ENCODE measurements at places on chromosomes 2 and 18. TPM values are rescaled to one million over a fixed set of nuclear protein-coding genes. Genes with fewer than 3 reads are reported as not detected.

The GCG gene
- not detected for total RNA-seq

The GNLY gene
- total RNA-seq: not detected

DNA sequence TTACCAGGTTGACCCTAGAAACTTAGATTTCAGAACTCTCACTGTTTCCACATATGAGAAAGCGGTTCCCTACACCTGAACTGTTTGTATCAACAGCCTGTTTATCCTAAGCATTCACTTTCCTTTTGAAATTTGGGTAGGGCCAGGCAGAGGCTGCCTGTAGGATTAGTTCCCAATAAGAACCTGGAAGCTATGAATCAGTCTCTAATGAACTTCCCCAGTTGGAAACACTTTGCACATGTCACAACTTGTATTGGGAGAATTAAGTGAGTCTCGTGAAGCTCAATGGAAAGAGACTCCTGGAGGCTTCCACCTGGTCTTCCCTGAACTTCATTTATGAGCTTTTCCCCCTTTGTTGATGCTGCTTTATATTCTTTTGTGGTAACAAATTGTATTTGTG, 486.6 kb upstream of the HS6ST1 start:
- no peaks in the 10 kb centered on the region for H3K4me1 ChIP-seq
- H3K36me3 ChIP-seq: no peaks in the 10 kb centered on the region
- DNase-seq: no peak
- H3K27me3 ChIP-seq: no peaks in the 10 kb centered on the region

DNA sequence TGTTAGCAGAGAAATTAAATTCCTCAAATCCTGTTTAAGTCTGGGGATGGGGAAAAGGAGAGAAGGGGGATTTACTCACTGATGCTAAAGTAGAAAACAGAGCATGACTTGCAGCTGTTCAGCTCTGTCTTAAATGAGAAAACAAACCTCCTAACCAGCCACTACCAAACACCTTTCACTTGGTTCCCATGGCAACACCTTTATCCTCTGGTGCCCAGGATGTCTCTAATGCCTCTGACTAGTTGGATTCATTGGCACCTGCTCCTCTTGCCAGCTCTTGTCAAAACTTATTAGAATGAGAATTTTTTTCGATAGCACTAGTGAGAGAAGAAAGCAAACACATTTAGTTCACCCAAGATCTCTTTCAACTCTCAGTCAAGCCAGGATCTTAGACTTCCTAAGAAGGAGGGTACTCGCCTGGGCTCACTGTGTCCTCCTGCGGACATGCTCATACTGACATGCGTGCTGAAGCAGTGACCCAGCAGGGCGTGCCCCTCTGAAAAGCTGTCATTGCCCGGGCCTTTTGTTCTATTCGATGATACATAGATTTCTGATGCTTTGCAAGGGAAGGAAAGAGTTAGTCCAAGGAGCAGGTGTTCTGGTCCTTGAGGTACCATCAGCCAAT, 656.0 kb upstream of the CELF4 start:
- H3K36me3 ChIP-seq: no peaks in the 10 kb centered on the region
- no peak for DNase-seq
- no peak overlapping the region for H3K27ac ChIP-seq
- H3K4me3 ChIP-seq: no peak overlapping the region

The TRIM54 gene
- total RNA-seq: not detected

GRCh38 chr2:187372213-187372612, 75.8 kb downstream of the CALCRL start:
- H3K4me1 ChIP-seq: no peaks in the 10 kb centered on the region
- no peak overlapping the region for H3K4me3 ChIP-seq
- no peaks in the 10 kb centered on the region for H3K27me3 ChIP-seq
- no peaks in the 10 kb centered on the region for H3K36me3 ChIP-seq
- H3K27ac ChIP-seq: no peak overlapping the region

The TFCP2L1 gene
- not detected for total RNA-seq

- H3K27me3 ChIP-seq: no peaks in the 10 kb centered on the region
- no peaks in the 10 kb centered on the region for H3K4me1 ChIP-seq
- no peaks in the 10 kb centered on the region for H3K36me3 ChIP-seq
- H3K4me3 ChIP-seq: no peak overlapping the region
Observed at GRCh38 chr18:55641486-55641885, 53.5 kb upstream of the TCF4 start.

DNA sequence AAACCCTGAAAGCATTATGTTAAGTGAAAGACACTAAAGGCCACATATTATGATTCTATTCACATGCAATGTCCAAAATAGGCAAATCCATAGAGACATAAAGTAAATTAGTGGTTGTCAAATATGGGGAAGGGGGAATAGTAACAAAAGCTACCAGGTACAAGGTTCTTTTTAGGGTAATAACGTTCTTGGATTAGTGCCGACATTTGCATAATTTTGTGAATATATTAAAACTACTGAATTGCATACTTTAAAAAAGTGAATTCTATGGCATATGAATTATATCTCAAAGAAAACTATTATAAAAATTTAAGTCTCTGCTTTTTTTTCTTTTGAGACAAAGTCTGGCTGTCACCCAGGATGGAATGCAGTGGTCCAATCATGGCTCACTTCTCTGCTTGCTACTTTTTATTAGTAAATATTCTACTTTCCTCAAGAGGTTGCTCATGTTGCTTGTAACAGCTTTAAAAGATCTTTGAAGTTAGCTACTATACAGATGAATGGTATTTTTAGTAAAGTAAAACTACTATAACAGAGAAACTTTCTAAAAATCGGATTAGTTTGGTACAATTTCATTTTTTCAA, 2.5 kb downstream of the SESTD1 start:
- H3K4me3 ChIP-seq: no peak overlapping the region
- H3K36me3 ChIP-seq: no peaks in the 10 kb centered on the region
- no peak for DNase-seq

DNA sequence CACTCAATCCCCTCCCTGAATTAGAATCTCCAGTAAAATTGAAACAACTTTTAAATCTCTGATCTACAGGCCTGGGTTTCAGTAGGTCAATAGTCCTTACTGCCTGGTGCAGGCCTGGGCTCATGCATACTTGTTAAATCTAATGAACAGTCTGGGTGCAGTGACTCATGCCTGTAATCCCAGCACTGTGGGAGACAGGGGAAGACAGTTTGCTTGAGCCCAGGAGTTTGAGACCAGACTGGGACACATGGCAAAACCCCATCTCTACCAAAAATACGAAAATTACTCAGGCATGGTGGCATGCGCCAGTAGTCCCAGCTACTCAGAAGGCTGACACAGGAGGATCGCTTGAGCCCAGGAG, 94.7 kb upstream of the SP3 start:
- no peak overlapping the region for H3K27ac ChIP-seq
- peaks cover 3% of the 10 kb centered on the region for H3K27me3 ChIP-seq
- H3K4me1 ChIP-seq: no peaks in the 10 kb centered on the region
- no peaks in the 10 kb centered on the region for H3K36me3 ChIP-seq
- H3K4me3 ChIP-seq: no peak overlapping the region

DNA sequence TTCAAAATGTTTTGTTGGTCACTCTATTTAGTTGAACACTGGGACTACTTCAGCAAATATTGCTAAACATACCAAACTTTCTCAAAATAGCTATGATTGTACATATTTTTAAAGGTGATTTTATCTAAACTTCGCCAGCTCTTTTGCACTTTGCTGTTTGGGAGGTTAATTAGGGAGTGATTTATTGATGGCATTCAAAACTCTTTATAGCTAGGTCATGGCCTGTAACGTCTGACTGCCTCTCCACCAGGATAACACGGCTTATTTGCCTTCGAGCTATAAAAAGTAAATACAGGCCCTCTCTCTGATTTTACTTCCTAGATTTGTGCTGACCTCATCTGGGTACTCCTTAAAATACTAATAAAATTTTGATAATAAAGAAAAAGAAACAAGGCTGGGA, 931.9 kb downstream of the DCDC2C start:
- no peaks in the 10 kb centered on the region for H3K36me3 ChIP-seq
- no peak for DNase-seq
- no peaks in the 10 kb centered on the region for H3K4me1 ChIP-seq
- no peak overlapping the region for H3K27ac ChIP-seq

DNA sequence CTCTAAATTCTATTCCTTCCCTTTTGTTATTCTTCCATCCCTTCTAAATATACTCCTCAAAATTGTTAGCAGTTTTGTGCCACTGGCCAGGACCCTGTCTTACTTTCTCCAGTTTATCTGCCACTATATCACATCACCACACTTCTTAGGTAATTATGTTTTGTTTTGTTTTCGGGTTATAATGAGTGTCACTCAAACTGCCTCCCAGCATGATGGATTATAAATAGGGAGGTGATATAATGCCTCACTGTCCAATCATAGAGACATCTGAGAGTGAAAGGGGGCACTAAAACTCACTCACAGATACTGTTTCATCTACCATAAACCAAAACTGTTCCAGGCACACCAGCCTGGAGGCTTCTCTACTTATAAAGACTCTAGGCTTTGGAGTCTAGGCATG, 3.5 kb downstream of the RSAD2 start:
- H3K27ac ChIP-seq: no peak overlapping the region
- DNase-seq: no peak
- H3K36me3 ChIP-seq: no peaks in the 10 kb centered on the region

DNA sequence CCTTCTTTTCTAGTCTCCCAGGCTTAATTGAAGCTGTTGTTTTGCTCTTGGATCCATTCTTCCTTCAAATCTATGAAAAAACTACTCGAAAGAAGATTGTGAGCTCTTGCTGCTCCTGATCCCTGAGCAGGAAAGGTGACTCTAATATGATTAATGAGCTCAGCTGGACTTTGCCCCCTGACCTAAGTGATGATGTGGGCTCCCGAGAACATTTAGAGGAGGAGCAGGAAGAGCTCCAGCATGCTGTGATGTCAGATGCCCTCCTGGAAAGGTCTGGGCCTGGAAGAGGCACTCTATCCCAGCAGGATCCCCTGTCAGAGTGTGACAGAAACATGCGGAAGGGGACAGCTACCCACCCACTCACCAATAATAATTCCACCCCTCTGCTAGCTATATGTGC, 117.9 kb upstream of the PELI1 start:
- peaks cover 8% of the 10 kb centered on the region for H3K4me1 ChIP-seq
- H3K27me3 ChIP-seq: no peaks in the 10 kb centered on the region
- H3K4me3 ChIP-seq: no peak overlapping the region
- no peak for DNase-seq
- H3K27ac ChIP-seq: no peak overlapping the region
